ENCODE measurements at places on chromosomes 3 and 15.

DNA sequence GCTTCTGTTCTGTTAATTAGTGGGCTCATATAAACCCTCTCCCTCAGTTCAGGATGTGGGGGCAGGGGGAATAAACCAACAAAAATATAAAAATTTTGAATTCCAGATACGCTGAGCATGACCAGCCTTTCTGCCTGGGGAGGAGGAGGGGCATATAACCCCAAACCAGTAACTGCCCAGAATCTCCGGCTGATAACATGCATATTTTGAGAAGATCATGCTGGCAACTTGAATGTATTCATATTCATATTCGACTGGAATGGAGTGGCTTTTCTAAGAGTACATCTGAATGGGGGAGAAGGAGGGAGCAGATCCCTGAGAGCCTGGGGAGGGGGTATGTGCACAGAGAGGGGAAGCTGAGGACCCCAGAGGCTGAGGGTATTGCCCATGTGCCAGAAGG is 54.5 kb upstream of the LCTL start:
- no peak for DNase-seq

- no peak for DNase-seq
Measured at GRCh38 chr3:23052620-23053019, 150.5 kb upstream of the UBE2E2 start.

DNA sequence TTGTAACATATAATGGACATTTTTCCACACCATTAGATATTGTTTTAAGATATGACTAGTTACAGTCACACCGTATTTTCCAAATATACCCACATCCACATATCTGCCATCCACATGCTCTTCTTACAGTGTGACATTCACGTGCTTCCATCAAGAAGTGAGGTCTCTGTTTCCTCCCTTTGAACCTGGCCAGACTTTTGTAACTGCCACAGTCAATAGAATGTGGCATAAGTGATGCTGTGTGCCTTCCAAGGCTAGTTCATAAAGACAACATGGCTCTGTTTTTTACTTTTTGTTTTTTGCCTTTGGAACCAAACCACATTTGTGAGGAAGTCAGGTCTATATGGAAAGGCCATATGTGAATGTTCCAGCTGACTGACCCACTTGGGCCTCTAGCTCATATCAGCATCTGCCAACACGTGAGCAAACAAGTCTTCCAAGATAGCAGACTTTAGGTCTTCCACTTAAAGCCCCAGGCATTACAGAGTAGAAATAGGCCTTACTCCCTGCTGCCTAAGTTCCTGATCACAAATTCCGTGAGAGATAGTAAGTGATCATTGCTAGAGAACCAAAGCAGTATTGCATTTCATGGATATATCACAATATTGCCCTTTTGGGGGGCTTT is 27.1 kb downstream of the EIF1B start:
- DNase-seq: no peak

DNA sequence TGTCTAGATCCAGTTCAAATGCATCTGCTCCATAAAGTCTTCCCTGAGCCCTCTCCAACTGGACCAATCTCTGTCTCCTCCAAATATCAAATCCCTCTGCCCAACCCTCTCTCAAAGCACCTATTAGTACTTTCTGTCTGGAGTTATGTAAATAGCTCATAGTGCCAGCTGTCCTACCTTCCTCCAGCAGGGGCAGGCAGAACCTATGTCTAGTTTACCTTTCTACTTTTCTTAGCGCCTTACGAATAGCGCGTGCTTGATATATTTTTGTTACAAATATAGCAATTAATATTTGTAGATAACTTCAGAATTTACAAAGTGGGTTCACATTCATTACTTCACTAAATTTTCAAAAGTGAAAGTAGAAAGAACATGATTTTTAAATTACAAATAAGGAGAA is 14.0 kb upstream of the CCDC80 start:
- DNase-seq: no peak

DNA sequence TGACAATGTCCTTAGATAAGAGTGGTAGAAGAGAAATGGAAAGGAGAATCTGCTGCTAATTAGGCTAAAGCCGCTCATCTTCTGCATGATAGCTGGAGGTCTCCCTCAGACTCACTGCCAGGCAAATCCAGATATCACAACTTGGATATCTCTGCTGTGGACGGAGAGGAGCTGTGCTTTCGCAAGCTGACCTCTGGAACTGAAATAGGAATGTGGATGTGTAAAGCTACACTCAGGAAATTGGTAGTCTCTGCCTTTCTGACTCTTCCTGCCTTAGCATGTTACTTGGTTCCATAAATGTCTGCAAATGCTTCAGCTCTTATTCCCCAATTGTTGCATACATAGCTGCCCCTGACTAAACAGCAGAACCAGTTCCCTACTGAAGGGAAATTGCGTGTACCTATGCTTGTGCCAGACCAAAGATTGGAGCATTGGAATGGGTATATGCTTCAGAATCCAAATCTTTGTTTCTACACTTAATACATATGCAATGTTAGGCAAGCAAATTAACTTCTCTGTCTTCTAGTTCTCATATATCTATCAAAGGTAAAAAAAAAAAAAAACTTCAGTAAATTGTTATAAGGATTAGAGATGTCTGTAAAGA is 74.7 kb upstream of the ROBO2 start:
- DNase-seq: no peak

DNA sequence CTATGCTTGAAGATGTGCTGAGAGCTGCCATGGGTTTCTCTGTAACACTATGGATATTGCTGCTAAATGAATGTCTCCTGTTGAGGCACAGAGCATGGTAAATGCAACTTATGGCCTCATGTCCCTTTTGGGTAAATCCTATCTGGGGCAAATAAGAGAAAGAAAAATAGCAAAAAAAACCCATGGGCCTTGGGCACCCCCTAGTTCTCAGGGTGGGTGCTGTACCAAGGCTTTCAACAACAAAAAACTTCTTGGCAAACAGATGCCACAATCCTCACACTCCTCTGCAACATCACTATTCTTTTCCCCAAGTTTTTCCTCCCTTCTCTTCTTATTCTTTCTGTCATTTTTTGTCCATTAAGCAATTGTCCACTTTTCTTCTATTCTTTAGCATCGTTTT is 340.1 kb upstream of the ROBO2 start:
- no peak for DNase-seq

GRCh38 chr3:130825762-130826299 is 68.1 kb upstream of the ATP2C1 start:
- no peak for DNase-seq

- no peak for DNase-seq
Measured at GRCh38 chr3:111872979-111873378, 13.9 kb downstream of the PHLDB2 start.

DNA sequence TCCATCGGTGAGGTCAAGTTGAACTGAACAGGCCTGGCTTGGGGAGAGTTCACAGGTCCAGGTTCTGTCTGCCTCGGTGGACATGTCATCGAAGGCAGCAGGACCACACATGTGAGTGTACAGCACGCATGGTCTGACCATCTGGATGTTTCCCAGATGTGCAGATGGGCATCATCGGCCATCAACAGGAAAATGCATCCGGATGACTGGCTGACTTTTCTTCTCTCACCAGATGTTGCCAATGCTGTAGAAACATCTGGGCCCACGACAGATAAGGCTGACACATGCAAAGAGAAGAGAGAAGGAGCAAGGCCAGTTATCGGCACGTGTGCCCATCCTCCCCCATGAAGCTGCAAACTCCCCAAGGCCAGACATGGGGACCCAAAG is 45.1 kb downstream of the NOX5 start:
- no peak for DNase-seq
